ENCODE measurements at places on chromosomes 6 and 20.

- no peak for DNase-seq
Observed at GRCh38 chr20:33814238-33814712, 3.1 kb downstream of the CHMP4B start.

DNA sequence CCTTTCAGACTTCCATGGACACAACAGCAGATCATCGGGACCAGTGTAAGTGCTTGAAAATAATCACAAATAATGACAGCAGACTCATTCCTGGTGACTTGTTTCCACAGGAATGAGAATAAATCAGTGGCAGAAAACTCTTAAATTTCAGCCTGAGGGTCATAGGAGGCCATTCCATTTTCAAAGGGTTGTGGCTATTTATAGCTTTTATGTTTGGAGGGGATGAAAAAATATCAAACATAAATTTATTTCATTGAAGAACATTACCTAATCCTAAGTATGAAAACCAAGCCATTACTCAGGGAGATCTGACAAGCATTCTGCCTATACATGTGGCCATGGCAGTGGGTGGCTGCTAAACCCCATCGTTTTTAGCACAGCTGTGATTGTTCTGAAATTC, 173.6 kb upstream of the CNR1 start:
- DNase-seq = no peak

DNA sequence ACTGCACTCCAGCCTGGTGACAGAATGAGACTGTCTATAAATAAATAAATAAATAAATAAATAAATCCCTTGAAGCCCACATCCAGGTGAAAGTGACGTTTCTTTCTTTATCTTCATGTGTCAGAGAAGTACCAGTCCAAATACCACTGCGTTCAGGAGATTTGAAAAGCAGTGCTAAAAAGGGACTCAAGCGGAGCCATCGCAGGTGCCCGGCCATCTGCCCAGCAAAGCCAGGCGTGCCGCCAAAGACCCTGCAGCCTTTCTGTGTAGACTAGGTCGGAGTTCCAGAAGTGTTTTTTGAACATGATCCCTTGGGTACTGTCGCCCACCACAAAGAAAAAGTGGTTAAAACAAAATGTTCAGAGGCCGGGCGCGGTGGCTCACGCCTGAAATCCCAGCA, 65.7 kb upstream of the CEP85L start:
- DNase-seq = no peak

DNA sequence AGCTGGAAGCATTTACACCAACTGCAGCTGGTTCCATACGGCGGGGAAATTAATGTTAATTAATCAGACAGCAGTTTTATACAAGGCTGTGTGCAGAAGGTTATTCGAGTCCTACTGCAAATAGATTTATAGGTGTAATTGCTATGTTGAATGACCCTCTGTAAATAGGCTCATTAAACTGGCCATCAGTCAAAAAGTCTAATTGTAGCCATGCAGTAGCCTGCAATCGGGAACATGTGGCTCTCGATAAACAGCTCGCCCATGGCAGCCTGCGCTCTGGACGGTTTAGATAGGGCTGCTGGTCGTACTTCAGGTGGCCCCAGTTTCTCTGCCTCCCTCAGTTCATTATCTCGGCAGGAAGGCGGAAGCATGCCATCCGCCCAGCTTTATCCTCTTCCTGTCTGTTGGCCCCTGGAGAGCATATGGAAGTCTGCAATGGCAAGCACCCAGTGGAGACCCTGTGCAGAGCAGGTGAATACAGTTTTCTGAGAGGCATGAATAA, 143.2 kb downstream of the MBOAT1 start:
- no peak for DNase-seq

- DNase-seq = no peak
Observed at GRCh38 chr6:57207872-57208271, 14.2 kb downstream of the RAB23 start.

GRCh38 chr6:154430481-154430919, 73.9 kb upstream of the IPCEF1 start:
- no peak for DNase-seq

GRCh38 chr6:13662651-13663334, 47.7 kb downstream of the NOL7 start:
- DNase-seq = no peak

DNA sequence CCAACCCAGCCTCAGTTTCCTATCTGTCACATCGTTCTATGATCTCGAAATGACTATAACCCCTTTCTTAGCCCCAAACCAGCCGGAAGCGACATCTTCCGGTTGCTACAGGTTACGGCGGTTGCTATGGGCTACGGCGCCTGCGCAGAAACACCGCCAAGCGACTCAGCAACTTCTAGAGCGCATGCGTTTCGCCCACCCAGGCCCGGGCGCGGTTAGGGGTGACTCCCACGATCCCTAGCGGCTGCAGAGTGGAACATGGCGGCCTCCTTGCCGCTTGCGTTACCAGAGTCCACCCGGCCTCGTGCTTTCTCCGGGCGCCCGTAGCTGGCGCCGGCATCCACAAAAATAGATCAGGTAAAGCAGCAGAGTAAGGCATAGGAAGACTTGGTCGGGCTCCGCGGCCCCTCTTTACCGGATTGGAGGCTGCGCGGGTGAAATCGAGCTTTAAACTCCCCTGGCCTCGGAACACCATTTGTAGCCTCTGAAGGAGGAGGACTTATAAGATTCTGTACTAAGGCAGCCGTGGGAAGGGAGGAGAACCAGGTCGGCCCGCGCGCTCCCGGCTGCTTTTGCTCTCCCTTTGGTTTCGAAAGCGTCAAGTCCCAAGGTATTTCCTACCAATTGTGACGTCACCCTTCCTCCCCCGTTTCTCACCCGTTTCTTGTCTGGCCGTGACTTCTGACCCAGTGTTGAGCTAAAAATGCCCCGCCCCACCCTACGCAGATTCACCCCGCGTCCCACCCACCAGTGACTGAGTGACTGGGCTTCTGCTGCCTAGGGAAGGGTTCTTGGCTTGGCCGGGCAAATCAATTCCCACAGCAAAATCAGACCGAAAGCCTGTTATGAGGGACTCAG, 3.5 kb downstream of the SDCBP2 start:
- peak; percentile 98 for DNase-seq

- DNase-seq = no peak
Observed at GRCh38 chr20:23229989-23230388, 120.6 kb upstream of the NXT1 start.

DNA sequence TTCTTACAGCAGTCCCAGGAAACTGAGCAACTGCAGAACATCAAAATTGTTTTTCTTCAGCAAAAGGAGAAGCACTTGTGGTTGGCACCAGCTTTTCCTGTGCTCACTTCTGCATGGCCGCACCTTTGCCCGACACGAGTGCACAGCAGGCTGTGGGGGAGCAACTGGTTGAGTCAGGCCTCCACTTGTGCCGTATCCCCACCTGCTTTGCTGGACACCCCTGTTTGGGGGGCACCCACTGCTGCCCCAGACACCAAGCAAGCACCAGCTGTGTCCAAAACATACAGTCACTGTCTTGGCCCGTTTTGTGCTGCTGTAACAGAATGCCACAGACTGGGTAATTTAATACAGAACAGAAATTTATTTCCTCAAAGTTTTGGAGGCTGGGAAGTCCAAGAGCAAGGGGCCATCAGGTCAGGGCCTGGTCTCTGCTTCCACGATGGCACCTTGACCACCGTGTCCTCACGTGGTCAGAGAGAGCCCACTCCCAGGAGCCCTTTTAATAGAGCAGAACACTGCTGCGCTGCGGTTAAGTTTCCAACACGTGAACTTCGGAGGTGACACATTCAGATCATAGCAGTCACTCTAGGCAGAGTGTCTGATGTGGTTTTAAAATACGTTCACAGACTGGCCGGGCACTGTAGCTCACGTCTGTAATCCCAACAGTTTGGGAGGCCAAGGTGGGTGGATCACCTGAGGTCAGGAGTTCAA, 8.7 kb upstream of the GMEB2 start:
- peak; percentile 32 for DNase-seq

DNA sequence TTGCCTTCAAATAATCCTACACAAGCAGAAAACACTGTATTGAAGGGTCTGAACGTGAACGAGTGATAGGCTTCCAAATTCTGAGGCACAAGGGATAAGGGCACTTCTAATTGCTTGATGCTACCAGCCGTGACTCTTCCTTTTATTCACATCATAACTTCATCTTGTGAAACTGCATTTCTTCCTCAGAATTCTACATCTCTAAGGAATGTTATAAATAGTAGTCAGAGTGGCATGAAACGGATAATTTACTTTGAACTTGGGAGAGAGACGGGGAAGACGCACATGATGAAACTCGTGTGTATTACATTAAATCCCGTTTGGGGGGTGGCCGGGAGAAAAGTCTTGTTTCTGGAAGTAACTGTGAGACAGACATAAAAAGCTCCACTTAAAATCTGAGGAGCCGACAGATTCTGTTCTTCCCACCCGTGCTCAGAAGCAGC, 754 bp downstream of the HDDC2 start:
- DNase-seq = no peak

DNA sequence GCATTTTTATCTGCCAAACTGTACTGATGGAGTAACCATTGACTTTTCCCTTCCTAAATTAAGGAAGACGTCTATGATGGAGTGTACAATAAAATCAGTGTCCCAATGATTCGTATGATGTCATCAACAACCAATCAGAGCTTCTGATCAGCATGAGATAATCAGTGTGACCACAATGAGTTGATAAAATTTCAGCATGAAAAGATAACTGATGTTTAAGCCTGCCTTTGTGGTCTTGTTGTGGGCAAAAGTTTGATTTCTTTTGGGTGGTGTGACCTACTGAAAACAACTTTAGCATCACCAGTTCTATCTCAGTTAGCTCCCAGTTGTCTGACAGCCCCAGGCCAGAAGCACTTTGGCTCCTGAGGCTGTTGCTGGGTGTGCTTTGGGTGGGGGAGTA, 3.3 kb downstream of the PCIF1 start:
- no peak for DNase-seq

GRCh38 chr20:43963872-43964791, 49.5 kb downstream of the TOX2 start:
- peak; percentile 31 for DNase-seq

DNA sequence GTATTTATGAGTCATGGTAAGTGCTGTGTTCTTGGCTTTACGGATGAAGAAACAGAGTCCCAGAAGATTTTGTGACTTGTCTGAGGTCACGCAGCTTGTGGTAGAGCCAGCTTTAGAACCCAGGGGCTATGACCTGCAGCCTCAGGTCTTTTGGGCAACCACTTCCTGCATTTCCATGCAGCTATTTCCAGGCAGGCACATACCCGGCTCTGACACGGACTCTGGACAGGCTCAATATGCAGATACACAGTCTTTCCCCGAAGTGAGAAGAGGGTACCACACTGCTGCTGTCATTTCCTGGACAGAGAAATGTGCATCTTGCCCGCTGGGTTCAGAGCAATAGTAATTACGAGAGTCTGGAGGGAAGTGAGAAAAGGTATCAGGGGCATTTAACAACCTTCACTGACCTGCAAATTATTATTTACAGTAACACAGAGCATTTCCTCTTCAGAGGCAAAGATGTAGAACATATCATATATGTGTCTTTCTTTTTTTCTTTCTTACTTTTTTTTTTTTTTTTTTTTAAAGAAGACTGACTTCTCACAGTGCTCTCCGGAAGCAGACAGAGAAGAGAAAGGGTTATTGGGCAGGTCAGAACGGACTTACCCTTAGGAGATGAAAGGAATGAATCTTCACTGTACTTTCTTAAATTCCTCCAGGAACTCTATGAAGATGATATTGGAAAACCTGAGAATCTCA, 185.1 kb downstream of the CLIC5 start:
- no peak for DNase-seq

DNA sequence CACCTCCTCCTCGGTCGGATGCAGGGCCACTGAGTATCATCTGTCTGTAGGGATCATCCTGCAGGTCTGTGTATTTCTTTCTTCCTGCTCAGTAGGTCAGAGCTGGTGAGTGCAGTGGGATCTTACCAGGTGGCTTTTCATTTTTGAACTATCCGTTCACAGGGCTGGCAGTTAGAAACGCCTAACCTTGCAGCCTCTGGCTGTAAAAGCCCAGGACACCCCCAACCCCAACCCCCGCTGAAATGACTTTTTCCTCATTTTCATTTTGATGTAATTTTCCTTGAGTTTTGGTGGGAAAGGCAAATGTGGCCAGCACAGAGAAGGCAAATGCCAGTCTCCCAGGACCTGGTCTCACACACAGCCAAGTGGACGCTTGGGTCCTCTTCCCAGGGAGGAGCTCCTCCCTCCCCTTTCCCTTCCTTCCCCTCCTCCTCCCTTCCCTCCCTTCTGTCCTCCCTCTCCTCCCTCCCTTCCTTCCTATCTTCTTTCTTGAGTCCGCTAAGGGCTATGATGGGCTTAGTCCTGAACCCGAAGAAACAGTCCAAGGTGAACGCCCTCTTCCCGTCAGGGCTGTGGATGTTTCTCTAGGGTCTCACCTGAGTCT, 36.0 kb downstream of the TMEM242 start:
- no peak for DNase-seq
